Stimulated activated CD8-positive, alpha-beta memory T cell treated with anti-CD3 and anti-CD28 coated beads, Interleukin-7, amount 100 ng/mL, for 4 hours (primary cell): ENCODE measurements at places on chromosomes 3 and 15.

- DNase-seq, result no peak
Observed at GRCh38 chr15:66952756-66953522, 112.5 kb upstream of the SMAD3 start.

DNA sequence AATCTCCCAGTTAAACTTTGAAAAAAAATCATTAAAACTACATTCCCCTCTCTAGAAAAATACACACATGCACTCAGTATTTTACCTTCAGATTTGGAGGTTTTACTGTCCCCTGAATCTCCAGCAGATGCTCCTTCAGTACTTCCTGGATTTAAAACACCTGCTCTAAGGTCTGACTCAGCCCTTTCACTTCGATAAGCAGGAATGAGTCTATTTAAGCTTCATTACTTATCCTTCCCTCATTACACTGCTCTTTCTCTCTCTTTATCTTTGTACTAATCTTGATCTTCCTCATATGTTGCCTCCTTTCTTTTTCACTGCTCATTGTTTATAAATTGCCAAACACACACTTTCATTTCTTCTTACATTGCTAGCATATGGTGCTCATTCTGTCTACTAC is 443.9 kb downstream of the DIPK2A start:
- no peak for DNase-seq

DNA sequence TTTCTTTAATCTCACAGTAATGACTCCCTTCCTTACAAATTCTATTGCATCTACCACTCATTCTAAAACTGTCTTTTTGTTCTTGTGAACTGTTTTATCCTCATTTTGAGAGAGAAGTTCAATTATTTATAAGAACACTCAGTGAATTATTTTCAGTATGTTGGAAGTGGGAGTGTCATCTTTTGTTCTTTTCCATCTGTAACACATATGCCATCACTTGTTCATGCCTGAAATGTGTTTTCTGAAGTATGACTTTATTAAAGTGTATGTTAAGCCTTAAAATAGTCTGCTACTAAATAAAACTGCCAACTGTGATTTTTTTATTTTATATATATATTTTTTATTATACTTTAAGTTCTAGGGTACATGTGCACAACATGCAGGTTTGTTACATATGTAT is 623.0 kb upstream of the CBLB start:
- DNase-seq, result no peak

- no peak for DNase-seq
Observed at GRCh38 chr3:154583086-154583634, 153.2 kb upstream of the GPR149 start.

GRCh38 chr3:155102329-155102728 is 22.2 kb downstream of the MME start:
- DNase-seq, result no peak
